T follicular helper cell (primary cell): ENCODE measurements at places on chromosomes 2 and 18.

- DNase-seq, result no peak
Measured at GRCh38 chr2:4959219-4959618, 733.0 kb upstream of the SOX11 start.

GRCh38 chr2:178345951-178346350 is 105.0 kb downstream of the PRKRA start:
- no peak for DNase-seq

DNA sequence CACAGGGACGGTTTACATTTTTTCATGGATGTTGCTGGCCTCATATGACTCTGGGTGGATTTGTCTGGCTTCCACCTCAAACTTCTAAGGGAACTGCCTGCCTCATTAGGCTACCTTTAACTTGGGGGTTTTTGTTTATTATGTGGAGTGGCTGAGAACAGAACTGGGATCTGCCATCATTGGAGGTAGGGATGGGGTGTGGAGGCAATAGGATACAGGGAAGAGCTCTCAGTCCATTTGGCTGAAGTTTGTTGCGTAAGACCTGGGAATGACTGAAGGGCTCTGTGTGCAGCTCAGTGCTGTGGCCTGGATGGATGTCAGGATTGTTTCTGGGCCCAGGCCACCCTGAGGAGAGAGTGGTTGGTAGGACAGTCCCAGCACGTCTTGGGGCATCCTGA is 31.2 kb downstream of the ASB1 start:
- DNase-seq, result no peak

DNA sequence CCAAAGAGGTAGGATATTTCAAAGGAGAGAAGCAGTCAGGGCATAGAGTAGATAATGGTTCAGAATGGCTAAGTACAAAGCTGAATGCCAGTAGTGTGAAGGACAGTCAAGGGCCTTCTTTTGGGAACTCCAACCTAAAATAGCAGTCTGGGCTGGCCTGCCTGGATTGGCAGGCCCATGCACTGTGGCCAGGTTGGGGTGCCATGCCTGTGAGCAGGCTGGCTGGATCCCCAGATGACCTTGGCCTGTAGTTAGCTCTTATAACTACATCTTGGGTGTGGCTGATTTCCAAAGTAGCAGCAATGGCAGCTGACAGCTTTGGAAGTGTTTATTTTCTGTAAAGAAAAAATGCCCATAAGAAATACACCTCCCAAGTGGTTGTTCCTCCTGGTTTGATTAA is 51.5 kb upstream of the ITGB6 start:
- DNase-seq, result no peak

DNA sequence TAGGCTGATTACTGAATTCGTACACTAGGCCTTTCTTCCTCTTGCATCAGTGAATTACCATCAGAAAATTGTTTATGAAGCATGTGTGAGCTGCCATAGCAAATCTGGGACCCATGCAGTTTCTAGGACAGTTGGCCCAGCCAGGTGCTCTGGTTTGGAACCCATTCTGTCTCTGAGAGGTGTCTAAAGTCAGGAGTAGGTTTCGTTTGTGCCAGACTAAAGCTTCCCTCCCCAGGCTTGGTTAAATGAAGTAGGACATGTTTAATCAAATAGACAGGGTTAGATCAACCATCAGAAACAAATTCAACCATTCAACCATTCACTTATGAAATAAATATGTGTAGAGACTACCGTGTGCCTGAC is 176.9 kb downstream of the ALPK2 start:
- DNase-seq, result no peak

GRCh38 chr18:2547477-2548087 is 23.7 kb downstream of the METTL4 start:
- DNase-seq, result no peak

GRCh38 chr18:27780061-27780745 is 396.7 kb downstream of the CDH2 start:
- DNase-seq, result no peak

DNA sequence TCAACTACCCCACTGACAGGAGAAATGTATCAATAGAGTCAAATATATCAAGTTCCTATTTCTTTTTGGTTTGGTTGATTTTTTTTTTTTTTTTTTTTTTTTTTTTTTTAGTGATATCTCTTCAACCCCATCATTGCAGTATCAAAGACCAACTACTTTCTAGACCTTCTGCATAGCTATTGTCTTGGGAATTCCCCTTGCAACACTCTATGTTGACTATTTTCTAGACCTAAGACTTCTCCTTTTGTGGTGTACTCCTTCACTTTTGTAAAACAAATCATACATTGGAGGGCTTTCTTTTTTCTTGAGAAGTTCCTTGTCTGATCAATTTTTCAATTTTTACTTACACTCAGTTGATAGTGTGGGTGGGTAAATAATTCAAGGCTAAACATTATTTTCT is 46.5 kb upstream of the NR4A2 start:
- DNase-seq, result no peak

DNA sequence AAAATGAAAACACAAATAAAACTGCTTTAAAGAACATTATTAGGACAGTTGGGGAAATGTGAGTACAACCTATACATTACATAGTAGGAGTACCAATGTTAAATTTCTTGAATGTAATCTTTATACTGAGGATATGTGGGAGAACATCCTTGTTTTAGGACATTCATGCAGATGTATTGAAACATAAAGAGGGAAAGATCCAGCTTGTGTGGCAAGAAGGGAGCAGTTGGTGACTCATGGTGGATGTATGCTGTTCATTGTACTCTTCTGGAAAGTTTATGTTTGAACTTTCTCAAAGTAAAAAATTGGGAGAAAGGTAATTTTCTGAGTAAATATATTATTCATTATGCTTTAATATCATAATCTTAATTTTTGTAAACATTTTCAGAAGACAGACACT is 132.1 kb upstream of the DLGAP1 start:
- DNase-seq, result no peak

GRCh38 chr18:36160959-36161371 is 26.3 kb upstream of the MOCOS start:
- no peak for DNase-seq

DNA sequence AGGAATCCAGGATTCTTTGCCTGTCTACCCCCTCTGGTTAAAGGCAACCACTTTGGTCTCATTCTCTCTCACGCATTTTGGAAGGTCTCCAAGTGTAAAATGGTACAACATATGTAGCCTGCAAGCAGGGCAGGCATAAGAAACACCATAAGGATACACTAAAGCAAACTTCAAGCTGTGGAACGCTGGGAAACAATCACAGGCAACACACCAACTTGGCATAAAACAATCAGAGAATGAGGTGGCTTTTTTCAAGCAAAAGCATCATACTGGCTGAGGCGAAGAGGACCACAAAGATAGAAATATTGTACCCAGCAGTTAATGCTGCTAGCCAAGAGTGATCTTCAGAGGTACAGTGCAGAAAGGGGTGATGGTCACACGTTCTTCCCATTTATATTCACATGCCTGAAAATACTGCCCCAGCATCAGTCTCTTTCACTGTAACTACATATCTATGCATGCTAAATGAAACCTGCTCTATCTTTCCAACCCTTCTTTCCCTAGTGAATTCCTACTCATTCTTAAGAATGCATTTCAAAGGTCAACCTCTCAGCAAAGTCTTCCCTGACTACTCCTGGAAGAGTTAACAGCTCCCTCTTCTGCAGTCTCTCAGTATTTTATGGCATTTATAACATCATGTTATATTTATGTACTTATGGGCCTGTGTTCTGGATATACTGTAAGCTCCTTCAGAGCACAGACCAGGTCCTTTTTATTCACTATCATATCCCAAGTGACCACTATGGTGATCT is 71.9 kb upstream of the GALNT5 start:
- no peak for DNase-seq

GRCh38 chr2:69829256-69830044 is at the start of gene GMCL1:
GMCL1 (plus strand) TSS chr2:69829660; CDS start chr2:69829893, 233 bp downstream.
- DNase-seq, result peak; percentile 98

DNA sequence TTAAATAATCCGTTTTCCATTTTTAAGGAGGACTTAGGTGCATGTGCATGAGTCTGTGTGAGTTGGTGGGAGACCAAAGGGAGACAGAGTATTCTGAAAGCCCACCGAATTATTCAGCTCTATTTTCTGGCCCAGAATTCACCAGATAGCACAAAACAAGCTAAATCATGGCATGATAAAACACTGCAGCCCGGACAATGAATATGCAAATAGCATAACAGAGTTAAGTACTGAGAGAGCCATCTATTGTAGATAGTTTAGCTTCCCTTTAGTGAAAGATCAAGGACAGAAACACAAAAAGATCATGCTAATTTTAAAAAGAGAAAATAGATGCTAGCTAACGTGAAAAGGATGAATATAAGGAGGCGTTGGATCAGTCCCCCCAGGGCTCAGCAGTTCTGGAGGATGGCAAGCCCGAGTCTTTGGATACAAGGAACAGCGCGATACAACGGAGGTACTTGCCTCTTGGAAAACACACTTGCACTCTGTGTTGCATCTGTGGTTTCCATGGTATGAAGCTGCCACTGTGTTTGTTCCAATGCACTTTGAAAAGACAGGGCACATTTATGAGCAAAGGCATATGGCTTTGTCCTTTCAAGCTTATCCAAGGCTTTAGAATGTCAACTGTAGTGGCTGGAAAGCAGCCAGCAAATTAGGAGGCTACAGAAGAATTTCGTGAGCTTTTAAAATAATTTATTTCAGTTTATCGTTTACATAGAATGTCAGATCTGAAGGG is 119.9 kb downstream of the LYPD1 start:
- DNase-seq, result no peak
